ENCODE measurements at places on chromosomes 12 and 14.

DNA sequence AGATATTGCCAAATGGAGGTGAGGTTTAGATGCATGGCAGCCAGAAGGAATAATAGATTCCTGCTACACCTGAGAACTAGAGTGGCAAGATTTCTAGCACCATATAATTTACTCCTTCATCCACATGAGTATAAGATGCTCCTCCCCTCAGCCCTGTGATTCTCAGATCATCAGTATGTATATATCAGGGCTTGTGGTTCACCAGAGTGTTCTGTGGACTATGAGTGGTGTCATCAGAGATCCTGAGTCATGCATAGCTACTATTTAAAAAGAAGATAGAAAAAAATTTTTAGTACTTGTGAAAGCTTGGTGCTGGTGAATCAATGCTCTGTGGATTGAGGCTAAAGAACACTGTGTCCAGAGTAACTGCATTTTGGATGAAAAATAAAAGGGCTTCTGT lies 285.9 kb downstream of the BMP4 start:
- DNase-seq, result no peak

GRCh38 chr12:11823043-11823442 lies 173.6 kb downstream of the ETV6 start:
- DNase-seq, result no peak

- no peak for DNase-seq
Measured at GRCh38 chr14:68961781-68962584, 17.1 kb downstream of the ACTN1 start.

DNA sequence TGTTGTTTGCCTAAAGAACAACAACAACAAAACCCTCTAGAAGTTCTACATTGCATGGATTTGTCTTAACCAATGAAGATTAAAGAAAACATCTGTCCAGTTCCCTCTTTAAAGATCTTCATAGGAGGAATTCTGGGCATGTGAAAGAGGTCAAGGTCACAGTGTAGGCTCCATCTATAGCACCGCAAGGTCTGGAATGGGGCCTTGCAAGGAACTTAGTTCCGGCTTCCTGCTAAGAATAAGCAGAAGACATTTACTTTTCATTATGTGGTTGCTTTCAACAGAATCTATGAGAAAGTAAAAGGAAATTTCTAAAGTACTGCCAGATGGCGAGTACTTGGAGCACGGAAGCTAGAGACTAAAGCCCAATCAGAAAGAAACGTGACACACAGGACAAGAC lies 57.2 kb upstream of the GNPNAT1 start:
- DNase-seq, result no peak

GRCh38 chr14:91575469-91576208 lies 65.5 kb upstream of the PPP4R3A start:
- DNase-seq, result no peak

DNA sequence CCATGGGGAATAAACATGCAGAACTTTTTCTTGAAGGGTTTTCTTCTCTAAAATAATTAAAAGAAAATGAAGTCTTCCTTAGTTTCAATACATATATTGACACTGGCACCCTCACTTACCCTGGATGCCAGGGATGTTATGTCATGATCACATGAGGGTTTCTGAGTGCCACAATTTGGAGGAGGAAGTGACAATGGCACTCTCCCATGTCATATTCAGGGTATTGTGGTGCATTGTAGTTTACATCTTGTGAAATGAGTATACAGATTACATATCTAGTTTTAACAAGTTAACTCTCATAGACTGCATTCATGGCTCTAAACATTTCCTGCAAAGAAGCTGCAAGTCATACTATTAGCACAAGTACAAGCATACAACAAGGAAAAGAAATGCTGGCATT lies 37.7 kb downstream of the CCDC177 start:
- DNase-seq, result no peak

DNA sequence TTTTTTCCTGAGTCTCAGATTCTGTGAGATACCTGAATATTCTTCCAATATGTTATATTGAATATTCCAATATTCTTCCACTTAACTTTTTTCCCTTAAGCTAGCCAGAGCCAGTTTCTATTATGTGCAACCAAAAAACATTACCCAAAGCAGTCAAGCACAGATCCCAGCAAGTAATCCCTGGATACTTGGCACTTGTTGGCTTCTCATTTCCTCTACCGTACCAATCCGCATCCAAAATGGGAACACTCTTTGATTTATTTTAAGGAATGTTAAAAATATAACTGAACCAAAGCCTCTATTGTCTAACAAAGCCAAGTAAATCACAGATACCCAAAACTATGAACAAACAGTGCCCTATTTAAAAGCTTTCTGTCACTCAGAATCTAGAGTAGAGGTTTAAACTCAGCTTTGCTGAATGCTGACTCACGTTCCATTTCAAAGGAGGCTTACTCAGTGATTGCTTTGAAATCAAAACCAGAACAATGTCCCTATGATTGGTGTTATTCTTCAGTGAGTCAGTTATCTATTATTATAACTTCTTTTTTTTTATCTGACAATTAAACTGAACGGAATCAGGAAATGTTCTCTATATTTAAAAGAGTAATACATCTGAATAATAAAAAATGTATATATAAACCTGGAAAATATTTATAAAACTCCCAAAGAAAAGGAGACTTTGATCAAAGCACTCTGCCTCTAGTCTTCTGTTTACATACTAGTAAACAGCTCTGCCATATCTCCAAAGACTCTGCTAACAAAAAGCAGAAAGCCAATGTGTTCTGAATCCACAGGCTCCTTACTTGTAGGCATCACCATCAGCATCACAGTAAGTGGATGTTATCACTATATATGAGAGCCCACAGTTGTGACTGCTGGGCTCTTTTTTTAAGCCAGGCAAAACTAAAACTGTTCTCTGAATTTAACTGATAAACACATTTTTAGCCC lies 360.8 kb downstream of the CCDC91 start:
- no peak for DNase-seq

DNA sequence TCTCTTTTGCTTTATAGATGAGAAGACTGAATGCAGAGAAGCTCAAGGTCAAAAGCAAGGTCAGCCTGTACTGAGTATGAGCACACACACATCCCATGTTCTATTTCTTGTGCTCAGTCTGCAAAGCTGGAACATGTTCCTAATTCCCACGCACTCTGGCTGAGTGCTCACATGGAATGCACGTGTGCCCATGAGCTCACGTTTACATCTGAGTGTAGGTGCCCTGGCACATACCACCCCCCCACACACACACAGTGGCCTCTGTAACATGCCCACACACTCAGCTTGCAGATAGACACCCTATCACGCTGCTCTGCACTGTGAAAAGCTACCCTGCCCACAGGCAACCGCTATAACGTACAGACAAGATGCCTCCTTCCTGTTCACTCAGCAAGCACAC lies 700.1 kb downstream of the MED13L start:
- DNase-seq, result no peak

- no peak for DNase-seq
Measured at GRCh38 chr12:84075991-84076390, 836.6 kb downstream of the SLC6A15 start.

- no peak for DNase-seq
Measured at GRCh38 chr14:78697341-78697740, 527.2 kb downstream of the NRXN3 start.

DNA sequence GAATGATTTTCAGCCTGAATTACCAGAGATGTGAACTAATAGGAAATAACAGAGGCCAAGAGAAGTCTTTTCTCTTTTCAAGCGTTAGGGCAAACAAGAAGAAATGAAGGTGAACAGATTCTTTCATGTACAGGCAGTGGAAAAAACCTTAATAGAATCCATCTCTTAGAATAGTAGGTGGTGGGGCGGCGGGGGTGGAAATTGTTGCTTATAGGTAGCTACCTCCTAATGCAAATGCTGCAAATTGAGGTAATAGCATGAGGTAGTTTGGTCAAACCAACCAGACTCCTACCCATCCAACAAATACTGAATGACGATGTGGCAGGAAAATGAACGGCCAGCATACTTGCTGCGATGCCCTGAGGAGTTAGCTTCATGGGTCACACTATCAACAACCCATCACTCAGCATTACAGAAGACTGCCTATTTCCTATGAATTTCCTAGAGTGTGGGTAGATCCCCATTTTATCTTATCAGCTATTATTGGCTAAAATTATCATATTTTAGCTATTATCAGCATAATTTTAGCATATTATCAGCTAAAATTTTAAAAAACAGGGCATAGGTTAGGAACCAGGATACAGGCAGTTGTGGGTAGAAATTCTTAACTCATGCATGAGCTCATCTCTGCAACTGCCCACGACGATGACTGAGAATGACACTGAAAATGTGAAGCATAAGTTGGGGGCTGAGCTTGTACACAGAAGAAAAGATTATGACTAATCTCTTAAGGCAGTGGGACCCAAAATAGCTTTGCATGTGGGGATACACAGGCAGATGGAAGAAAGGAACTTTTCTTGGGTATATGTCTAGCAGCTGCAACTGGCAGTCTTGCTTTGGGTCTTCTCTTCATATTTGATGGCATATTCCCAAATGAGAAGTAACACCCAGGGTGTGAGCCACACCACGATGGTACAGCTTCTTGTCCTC lies 68.7 kb downstream of the NIN start:
- DNase-seq, result no peak

GRCh38 chr14:75851574-75851866 lies 130.3 kb downstream of the TGFB3 start:
- DNase-seq, result no peak

- DNase-seq, result no peak
Measured at GRCh38 chr12:88207921-88208620, 66.0 kb downstream of the TMTC3 start.

- no peak for DNase-seq
Measured at GRCh38 chr14:85316701-85317410, 213.1 kb upstream of the FLRT2 start.

GRCh38 chr12:62653740-62654139 lies 187.1 kb downstream of the MON2 start:
- DNase-seq, result no peak

GRCh38 chr14:37090026-37090425 lies 82.4 kb downstream of the SLC25A21 start:
- no peak for DNase-seq

- DNase-seq, result no peak
Measured at GRCh38 chr12:92136965-92137721, 8.5 kb downstream of the BTG1 start.

GRCh38 chr12:12561371-12562015 lies 1.2 kb downstream of the DUSP16 start:
- peak; percentile 35 for DNase-seq

- no peak for DNase-seq
Measured at GRCh38 chr12:109479761-109480160, 2.3 kb downstream of the UBE3B start.

- DNase-seq, result no peak
Measured at GRCh38 chr12:6161124-6161882, 36.8 kb upstream of the VWF start.

DNA sequence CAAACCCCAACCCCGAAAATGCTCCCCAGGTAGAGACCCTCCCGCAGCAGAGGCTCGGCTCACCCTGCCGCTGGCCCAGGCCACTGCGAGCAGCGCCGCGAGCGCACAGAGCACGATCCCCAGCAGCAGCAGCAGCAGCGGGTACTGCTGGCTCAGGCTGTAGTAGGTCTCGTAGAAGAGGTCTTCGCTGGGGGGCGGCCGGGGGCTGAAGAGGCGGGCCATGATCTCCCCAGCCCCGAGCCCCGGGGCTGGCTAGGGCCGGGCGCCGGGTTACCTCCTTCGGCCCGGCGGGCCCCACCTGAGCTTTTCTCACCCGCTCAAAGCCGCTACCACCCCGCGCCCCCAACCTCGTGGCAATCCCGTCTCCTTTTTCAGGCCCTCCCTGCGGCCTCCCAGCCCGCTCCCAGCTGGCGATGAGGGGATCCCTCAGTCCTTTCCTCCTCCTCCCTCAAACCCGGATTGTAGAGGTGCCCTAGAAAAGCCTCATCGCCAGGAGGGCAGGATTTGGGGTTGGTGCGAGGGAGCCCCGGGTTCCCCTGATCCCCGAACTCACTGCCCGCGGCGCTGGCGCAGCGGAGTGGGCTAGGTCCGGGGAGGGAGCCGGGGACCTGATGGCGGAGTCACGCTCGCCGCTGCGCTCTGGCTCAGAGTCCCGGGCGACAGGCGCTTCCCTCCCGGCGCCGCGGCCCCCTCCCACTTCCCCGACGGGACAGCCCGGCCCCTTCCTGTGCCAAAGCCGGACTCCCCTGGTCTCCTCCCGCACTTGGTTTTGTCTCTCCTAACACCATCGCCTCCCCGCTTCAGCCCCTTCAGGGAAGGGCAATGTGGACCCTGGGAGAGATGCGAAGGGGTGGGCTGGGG lies at the start of gene ADCY4:
Gene ADCY4, minus strand, starts transcription at position 641 of the 861 bp plus-strand sequence. Its CDS starts 419 bp downstream, at position 222.
- DNase-seq, result no peak

GRCh38 chr14:100234511-100234910 lies 4.4 kb upstream of the YY1 start:
- DNase-seq, result no peak

DNA sequence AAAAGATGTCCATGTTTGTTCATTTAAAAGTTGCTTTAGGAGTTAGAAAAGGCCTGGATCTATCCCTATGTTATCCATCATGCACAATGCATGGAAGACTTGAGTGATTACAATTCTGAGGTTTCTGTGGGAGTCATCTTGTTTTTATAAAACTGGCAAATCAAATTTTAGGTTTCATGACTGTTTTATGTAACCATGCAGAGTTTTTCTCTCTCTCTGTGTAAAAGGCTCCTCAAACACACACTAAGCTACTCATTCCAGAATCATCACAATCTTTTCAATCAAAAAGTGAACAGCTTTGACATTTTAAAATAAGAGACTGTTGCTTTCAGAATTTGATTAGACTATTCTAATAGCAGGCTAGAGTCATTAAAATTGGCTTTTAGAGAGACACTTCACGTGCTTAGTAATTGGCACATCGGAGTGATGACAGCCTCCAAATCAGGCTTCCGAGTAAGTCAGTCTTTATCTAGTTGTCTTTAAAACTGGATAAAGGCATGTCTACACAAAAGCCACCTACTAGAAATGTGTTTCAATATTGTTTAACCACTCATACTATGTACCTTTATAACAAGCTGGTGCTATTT lies 31.9 kb downstream of the PRICKLE1 start:
- no peak for DNase-seq

- DNase-seq, result no peak
Measured at GRCh38 chr14:60647837-60648248, 1.4 kb downstream of the SIX1 start.

DNA sequence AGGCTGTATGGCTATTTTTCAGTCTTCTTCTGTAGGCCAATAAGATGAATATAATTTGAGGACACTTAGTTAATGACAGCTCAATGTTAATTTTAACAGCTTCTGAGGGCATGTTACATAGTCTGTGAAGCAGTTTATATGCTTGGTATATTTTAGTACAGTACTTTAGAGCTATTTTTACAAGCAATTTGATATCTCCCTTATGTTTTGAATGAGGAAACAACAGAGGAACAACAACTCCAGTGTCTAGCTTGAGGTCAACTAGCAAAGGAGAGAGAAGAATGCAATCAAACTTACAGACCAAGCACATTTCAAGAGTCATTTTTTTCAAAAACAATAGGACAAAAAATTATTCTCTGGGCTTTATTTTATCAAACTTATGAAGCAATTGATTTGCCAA lies 469.1 kb upstream of the DCN start:
- no peak for DNase-seq

- peak; percentile 41 for DNase-seq
Measured at GRCh38 chr14:102508774-102509745, 516 bp downstream of the ANKRD9 start.

- DNase-seq, result no peak
Measured at GRCh38 chr12:106197906-106198623, 49.8 kb downstream of the CKAP4 start.

- no peak for DNase-seq
Measured at GRCh38 chr12:96503976-96504375, 14.6 kb downstream of the CFAP54 start.
